Diencephalon (tissue), 1 donor: ENCODE measurements at places on chromosomes 5 and 9. TPM values are rescaled to one million over a fixed set of nuclear protein-coding genes. Genes with fewer than 3 reads are reported as not detected.

PCDHGC4 gene
- 91.6 TPM for total RNA-seq

PCDHGA10 gene
- 15.2 TPM for total RNA-seq

PCDHB13 gene
- total RNA-seq, result 10.8 TPM

F12 gene
- total RNA-seq, result 7.4 TPM

DIPK1B gene
- 37.4 TPM for total RNA-seq

INSYN2B gene
- total RNA-seq, result 7.4 TPM

CCNO gene
- total RNA-seq, result 0.69 TPM

YIPF5 gene
- total RNA-seq, result 65.7 TPM

SLC45A2 gene
- 0.23 TPM for total RNA-seq

PDLIM4 gene
- 6.2 TPM for total RNA-seq

FCN2 gene
- not detected for total RNA-seq

PRRX2 gene
- not detected for total RNA-seq

SNX18 gene
- total RNA-seq, result 22.6 TPM

AQP3 gene
- total RNA-seq, result 0.23 TPM

GRIN1 gene
- 69.0 TPM for total RNA-seq

PCDHGC5 gene
- total RNA-seq, result 9.5 TPM

KLHL3 gene
- 19.8 TPM for total RNA-seq

QRFP gene
- not detected for total RNA-seq

PIP5K1B gene
- 7.6 TPM for total RNA-seq

VAV2 gene
- total RNA-seq, result 17.5 TPM

KCNN2 gene
- 33.9 TPM for total RNA-seq

RASEF gene
- total RNA-seq, result 1.4 TPM

MYMK gene
- not detected for total RNA-seq

TLE1 gene
- 60.2 TPM for total RNA-seq

IQGAP2 gene
- 21.2 TPM for total RNA-seq

LRRC19 gene
- not detected for total RNA-seq

ANKRD34B gene
- total RNA-seq, result 3.0 TPM

CATSPER3 gene
- total RNA-seq, result 0.23 TPM

SLC25A51 gene
- 103 TPM for total RNA-seq

PKD2L2 gene
- 0.46 TPM for total RNA-seq

PRLR gene
- total RNA-seq, result 4.6 TPM

PGGT1B gene
- 17.1 TPM for total RNA-seq
